Upper lobe of left lung (tissue), 6 donors: ENCODE measurements at places on chromosomes 3 and 15. TPM values are rescaled to one million over a fixed set of nuclear protein-coding genes. Genes with fewer than 3 reads are reported as not detected.
A peak's percentile ranks its signal among the peaks of the same experiment; 100 is the strongest.

DNA sequence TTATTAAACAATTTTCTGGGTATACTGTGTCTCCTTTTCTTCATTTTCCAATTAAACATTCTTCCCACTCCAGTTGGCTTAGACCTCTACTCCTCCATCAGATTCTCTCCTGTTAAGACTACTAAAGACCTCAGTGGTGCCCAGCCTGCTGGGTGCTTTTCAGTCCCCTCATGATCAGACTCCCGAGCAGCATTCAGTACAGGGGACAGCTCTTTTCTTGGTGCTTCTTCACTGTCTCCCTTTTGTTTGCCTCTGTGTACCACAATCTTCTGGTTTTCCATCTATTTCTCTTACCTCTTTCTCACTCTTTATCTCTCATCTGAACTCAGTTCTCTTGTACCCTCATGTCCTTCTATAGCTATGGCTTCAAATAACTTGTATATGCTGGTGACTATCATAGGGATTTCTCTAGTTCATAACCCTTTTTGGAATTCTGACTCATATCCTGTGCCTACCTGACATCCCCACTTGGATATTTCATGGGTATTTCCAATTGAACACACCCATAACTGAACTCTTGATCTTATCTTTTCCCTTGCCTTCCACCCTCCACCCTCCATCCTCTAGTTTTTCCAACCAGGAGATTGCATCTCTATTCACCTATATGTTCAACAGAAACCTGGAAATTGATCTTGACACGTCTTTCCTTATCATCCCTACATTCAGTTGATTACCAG, 55.6 kb upstream of the ABHD10 start:
- no peaks in the 10 kb centered on the region for H3K36me3 ChIP-seq
- H3K27me3 ChIP-seq, result no peaks in the 10 kb centered on the region
- H3K4me3 ChIP-seq, result no peak overlapping the region
- DNase-seq, result no peak
- H3K27ac ChIP-seq, result no peak overlapping the region

- no peak overlapping the region for H3K27ac ChIP-seq
- H3K36me3 ChIP-seq, result no peaks in the 10 kb centered on the region
- no peak overlapping the region for H3K4me3 ChIP-seq
- H3K27me3 ChIP-seq, result no peaks in the 10 kb centered on the region
- H3K4me1 ChIP-seq, result no peaks in the 10 kb centered on the region
- peak; percentile 63 for DNase-seq
Observed at GRCh38 chr15:93803421-93804152, 427.8 kb upstream of the MCTP2 start.

DNA sequence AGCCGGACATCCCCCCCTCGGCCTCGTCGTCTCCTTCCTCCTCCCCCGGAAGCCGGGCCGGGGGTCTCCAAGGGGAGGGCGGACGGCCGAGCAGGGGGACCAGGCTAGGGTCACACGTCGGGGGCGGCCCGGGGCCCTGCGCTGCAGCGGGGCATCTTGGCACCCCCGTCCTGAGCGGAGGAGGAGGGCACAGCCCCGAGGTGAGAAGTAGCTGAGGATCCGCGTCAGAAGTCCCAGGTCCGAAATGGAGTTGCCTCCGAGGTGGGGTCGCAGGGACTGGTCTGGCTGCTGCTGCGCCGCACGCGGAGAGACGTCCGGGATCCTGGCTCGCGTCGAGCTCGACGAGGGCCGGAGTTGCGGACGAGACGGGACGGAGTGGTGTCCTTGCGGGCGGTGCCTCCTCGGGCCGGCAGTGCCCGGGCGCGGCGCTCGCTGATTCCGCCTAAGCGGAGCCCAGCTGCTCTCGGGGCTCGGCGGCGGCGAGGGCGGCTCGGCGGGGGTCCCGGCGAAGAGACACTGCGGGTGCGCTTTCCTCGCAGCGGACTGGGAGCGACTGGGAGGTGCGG, at the start of gene ADCY5:
Gene ADCY5, minus strand, starts transcription at position 555 of the 566 bp plus-strand sequence. Its CDS starts 545 bp downstream, at position 10.
- H3K27me3 ChIP-seq, result peaks cover 29% of the 10 kb centered on the region
- H3K4me1 ChIP-seq, result peaks cover 32% of the 10 kb centered on the region
- peak within 1 kb of the TSS; percentile 35 for H3K27ac ChIP-seq
- peak within 1 kb of the TSS; percentile 62 for H3K4me3 ChIP-seq
- no peak for DNase-seq
- H3K36me3 ChIP-seq, result no peaks in the 10 kb centered on the region

GRCh38 chr3:118801899-118802298, 232.7 kb downstream of the IGSF11 start:
- H3K4me1 ChIP-seq, result no peaks in the 10 kb centered on the region
- no peak for DNase-seq
- H3K27ac ChIP-seq, result no peak overlapping the region
- no peaks in the 10 kb centered on the region for H3K27me3 ChIP-seq

DNA sequence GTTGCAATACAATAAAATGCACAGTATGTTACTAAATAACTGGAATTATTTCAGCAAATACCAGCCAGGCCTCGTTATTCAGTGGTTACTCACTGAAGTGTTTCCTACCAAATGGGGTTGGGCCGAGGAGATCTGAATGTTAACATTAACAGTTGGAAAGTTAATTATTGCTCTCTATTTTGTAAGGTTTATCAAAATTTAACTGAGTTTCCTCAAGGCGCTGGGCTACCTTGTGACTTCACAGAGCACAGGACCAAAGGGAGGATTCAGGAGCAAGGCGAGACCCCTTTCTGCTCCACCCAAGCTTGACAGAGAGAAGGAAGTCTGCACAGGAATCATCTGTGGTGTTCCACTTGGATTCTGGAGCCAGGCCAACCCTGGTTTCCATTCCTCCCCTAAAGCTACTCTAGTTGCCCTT, 21.6 kb downstream of the ADAMTS9 start:
- DNase-seq, result no peak
- H3K27me3 ChIP-seq, result no peaks in the 10 kb centered on the region
- H3K27ac ChIP-seq, result no peak overlapping the region
- H3K36me3 ChIP-seq, result no peaks in the 10 kb centered on the region
- H3K4me1 ChIP-seq, result peaks cover 24% of the 10 kb centered on the region

DNA sequence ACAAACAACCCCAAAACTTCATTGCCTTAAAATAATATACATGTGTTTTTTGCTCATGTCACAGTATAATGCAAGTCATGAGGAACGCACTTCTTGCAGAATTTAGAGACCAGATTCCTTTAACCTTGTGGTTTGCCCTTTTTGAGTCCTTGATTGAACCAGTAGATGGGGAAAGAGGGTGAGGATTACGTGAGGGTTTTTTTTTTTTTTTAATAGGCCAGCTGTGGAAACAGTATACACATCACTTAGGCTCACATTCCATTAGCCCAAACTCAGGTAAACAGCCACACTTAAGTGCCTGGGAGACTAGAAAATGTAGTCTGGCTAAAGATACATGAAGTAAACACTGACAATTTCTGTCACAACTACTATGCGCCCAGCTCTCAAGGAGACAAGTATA, 114.9 kb upstream of the MLF1 start:
- no peaks in the 10 kb centered on the region for H3K27me3 ChIP-seq
- no peak overlapping the region for H3K4me3 ChIP-seq
- no peak overlapping the region for H3K27ac ChIP-seq
- no peaks in the 10 kb centered on the region for H3K4me1 ChIP-seq
- no peaks in the 10 kb centered on the region for H3K36me3 ChIP-seq

DNA sequence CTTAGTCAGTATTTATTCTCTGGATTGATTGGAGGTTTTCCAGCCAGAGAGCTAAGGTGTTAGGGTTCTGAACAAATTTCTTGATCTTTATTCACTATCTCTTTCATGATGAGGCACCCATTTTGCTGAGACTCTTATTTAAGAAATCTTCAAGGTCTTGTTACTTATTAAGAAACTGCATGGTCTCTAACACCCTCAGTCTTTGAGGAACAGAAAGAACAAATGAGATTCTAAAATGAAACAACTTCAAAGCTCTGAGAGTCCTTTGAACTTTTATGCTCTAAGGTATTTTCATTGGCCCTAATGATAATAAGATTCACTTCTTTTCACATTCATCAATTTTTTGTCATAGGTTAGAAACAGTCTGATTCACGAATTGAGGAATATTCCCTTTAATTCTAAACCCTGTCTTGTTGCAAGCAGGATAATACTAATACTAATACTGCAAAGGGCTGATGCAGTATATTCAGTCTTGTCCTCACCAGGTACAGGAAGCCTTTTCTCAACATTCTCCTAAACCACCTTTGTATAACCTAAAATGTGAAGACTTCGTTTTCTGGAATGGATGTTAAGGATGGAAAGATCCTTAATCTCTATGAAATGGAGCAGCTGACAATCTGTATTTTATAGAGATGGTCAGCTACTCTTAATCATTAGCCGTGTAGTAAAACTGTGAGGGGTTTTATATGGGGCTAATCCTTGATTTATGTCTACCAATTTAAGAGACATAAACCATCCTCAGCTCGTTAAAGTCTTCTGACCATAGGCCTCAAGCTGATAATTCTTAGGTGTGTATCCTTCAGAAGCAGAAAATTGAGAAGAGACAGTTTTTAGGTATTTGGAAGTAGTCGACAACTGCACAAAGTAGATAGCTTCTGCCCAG, 198.3 kb downstream of the OTOL1 start:
- no peaks in the 10 kb centered on the region for H3K36me3 ChIP-seq
- H3K4me1 ChIP-seq, result no peaks in the 10 kb centered on the region
- no peak overlapping the region for H3K27ac ChIP-seq
- H3K4me3 ChIP-seq, result no peak overlapping the region
- H3K27me3 ChIP-seq, result no peaks in the 10 kb centered on the region

- no peak overlapping the region for H3K4me3 ChIP-seq
- no peaks in the 10 kb centered on the region for H3K27me3 ChIP-seq
- DNase-seq, result no peak
Observed at GRCh38 chr3:172402892-172403643, 45.2 kb downstream of the GHSR start.

DNA sequence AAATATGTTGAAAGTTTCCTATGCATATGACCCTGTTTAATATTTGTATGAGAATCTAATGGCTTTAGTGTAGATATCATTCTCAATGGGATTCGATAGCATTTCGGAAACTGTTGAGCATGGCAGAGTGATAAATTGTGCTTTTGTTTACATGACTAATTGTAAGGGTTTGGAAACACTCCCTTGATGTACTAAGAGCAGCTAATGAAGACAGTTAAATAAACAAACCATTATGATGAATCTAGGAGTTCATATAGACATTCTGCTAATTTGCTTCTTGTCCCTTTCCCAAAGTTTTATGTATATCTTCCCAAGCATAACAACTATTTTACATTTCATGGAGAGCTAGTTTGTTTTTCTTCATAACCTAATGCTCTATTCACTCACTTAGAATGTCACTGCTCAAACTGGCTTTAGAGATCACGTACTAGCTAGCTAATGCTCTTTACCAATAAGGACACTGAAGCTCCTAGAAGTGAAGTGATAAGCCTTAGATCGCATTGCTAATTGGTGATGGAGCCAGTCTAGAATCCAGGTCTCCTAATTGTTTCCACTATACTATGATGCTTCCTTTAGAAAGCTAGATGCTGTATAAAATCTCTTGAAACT, 140.8 kb downstream of the TP63 start:
- no peak overlapping the region for H3K27ac ChIP-seq
- no peak overlapping the region for H3K4me3 ChIP-seq
- H3K27me3 ChIP-seq, result no peaks in the 10 kb centered on the region
- no peak for DNase-seq
- H3K36me3 ChIP-seq, result no peaks in the 10 kb centered on the region

DNA sequence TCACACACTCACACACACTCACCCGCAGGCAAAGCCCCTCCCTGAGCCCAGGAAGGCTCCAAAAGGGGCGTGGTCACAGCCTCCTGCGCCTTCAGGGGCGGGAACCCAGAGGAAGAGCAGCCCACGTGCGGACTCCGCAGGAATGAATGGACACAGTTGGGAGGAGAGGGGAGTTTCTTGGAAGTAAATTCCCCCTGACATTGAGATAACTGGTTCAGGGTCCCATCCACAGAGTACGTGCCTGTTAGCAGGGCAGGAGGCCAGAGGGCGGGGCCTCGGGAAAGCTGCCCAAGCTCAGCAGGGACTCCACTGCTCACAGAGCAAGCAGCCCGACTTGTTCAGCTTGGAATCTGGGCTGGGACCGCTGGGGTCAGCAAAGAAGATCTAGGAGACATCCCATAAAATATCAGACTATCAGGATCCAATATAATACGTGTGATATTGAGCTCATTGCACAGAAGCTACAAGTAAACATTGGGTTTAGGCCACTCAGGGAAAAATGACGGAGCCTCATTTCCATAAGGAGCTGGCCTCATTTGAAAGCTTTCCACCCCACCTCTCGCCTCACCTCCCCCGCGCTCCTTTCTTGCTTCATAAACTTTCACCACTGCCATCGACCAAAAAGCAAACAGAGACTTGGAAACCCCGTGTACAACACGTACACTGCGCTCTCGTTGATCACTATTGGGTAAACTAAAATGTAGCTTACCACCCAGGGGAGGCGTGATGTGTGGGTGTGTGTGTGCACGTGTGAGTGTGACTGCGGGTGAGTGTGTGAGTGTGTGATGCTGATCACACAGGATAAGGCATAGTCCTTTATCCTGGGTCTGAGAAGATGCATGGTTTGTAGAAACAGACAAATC, 36.0 kb downstream of the TM2D3 start:
- H3K27ac ChIP-seq, result no peak overlapping the region
- H3K27me3 ChIP-seq, result no peaks in the 10 kb centered on the region
- H3K4me1 ChIP-seq, result peaks cover 6% of the 10 kb centered on the region
- H3K4me3 ChIP-seq, result peak overlapping the region; percentile 17
- H3K36me3 ChIP-seq, result no peaks in the 10 kb centered on the region
- peak; percentile 41 for DNase-seq

DNA sequence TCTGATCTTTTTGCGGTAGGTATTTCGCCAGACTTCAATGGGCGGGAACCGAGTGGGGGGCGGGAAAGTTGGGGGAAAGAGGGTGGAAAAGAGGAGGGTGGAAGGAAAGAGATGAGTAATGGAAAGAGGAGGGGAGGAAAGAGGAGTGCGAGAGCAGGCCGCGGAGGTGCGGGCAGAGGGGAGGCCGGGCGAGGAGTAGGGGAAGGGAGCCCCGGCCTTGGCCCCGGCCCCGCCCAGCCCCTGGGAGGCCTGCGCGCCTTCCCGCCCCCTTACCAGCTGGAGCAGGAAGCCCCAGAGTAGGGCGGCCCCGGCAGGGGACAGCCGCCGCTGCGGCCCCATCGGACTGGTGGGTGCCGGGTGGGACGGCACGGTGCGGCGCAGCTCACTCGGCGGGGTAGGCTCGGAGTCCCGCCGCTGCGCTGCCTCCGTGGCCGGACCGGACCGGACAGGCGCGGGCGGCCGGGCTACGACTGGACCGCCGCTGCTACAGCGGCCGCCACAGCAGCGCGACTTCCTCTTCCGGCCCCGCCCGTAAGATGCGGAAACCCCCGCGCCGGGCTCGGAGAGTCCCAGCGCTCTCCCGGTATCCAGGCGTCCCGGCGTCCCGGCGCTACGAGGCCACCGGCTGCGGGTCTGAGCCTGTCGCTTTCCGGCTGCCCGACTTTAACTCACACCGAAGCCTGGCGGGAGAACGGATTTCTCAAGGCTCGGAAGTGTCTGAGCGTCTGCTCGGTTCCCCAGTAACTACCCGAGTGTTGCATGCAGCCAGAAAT, at the start of gene SPPL2A:
Gene SPPL2A, minus strand, starts transcription at position 512 of the 773 bp plus-strand sequence. Its CDS starts 173 bp downstream, at position 339.
- H3K4me1 ChIP-seq, result peaks cover 20% of the 10 kb centered on the region
- no peaks in the 10 kb centered on the region for H3K36me3 ChIP-seq
- no peaks in the 10 kb centered on the region for H3K27me3 ChIP-seq
- peak within 1 kb of the TSS; percentile 76 for H3K4me3 ChIP-seq

- H3K4me1 ChIP-seq, result peaks cover 4% of the 10 kb centered on the region
- peaks cover 31% of the 10 kb centered on the region for H3K36me3 ChIP-seq
- no peak for DNase-seq
Observed at GRCh38 chr15:99682455-99682854, 50.8 kb downstream of the LYSMD4 start.

HESX1 gene
- 1.1 TPM for total RNA-seq

WNT7A gene
- 7.0 TPM for total RNA-seq

PRSS50 gene
- total RNA-seq, result 0.30 TPM

IL17RE gene
- total RNA-seq, result 39.8 TPM

FBXL2 gene
- 9.9 TPM for total RNA-seq

PRKAR2A gene
- total RNA-seq, result 33.8 TPM
